Pulmonary artery endothelial cell (primary cell): ENCODE measurements at places on chromosomes 6 and 20. TPM values are rescaled to one million over a fixed set of nuclear protein-coding genes. Genes with fewer than 3 reads are reported as not detected.

The RBPJL gene
- total RNA-seq, result not detected in 2 replicates

The OR12D3 gene
- total RNA-seq, result not detected in 2 replicates

DNA sequence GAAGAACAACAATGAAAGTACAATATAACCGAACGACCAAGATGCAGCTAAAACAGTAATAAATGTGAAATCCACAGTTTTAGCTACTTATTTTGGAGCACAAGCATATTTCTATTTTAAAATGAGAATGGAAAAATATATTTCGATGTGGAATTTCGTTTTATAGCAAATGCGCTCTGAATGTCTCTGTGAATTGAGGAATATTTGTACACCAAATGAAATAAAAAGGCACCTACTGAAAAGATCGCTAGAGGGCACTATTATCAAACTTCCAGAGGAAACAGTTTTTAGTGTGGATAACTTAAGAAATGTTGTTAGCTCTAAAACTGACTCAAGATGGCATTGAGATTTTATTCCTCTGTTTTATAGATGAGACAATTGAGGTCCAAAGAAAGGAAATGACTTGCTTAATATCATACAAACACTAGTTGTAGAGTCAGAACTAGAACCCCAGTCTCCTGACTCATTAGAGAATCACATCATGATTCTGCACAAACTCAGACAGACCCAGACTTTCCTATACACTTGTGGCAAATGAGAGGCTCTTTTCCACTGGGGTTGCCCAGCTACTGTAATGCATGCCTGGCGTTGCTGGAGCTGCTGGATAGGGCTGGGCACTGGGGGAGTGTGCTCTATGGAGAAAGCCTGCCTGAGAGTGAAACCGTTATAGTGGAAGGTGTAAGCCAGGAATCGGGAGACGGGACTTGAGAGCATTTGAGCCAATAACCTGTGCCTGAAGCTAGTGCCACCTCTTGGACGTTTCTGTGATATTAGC is 51.9 kb downstream of the GCLC start:
- DNase-seq, result peak; percentile 10

DNA sequence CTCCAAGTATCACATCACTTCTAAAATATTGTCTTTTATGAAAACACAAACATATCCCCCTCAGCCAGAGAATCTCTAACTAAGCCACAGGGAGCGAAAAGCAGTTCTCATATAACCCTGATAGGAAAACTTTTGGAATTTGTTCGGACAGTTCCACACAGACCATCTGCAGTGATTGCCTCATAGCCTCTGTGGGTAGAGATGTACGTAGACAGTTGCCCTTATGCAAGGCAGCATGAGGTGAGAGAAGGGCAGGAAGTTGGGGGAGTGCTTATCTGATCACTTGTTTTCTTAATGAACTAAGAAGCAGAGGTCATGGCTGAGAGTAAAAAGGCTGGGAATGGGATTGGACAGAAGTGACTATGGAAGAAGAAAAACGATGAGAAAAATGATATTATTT is 39.6 kb downstream of the SLC23A2 start:
- DNase-seq, result no peak

The C2 gene
- not detected in 2 replicates for total RNA-seq

- DNase-seq, result no peak
Observed at GRCh38 chr20:32675223-32675975, 1.7 kb upstream of the C20orf203 start.

The SNAI1 gene
- 0.86 and 2.1 TPM in 2 replicates for total RNA-seq

DNA sequence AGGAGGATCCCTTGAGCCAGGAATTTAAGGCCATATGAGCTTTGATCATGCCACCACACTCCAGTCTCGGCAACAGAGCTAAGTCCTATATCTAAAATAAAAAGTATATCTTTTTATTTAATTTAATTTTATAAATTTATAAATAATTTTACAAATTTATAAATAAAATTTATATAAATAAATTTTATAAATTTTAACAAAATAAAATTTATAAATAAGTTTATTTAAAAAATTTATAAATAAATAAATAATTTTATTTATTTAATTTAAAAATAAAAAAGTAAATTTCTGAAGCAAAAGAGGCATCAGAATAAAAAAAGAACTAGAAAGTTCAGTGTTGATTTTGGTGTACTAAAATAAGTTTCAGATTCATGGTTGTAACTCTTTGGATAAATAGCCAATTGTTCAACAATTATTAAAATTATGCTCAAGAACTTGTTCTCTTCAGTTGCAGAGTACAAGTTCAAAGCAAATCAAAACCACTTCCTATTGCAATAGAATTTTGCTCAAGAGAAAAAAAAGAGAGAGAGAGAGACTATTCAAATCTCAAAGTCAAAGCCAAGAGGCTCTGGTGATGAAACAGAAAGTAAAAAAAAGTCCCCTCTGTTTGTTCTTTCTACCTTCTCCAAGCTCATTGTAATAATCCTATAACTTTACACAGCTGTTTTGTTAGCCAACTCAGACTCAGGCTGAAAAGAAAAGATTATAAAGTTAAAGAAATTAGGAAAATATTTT is 547.5 kb upstream of the ADGRB3 start:
- DNase-seq, result no peak

The TAGAP gene
- total RNA-seq, result not detected in 2 replicates

GRCh38 chr6:45591306-45591705 is 213.6 kb upstream of the SUPT3H start:
- DNase-seq, result no peak

- DNase-seq, result no peak
Observed at GRCh38 chr6:108163644-108164542, 1.9 kb upstream of the NR2E1 start.

GRCh38 chr6:129605967-129606366 is 104.0 kb downstream of the ARHGAP18 start:
- no peak for DNase-seq

DNA sequence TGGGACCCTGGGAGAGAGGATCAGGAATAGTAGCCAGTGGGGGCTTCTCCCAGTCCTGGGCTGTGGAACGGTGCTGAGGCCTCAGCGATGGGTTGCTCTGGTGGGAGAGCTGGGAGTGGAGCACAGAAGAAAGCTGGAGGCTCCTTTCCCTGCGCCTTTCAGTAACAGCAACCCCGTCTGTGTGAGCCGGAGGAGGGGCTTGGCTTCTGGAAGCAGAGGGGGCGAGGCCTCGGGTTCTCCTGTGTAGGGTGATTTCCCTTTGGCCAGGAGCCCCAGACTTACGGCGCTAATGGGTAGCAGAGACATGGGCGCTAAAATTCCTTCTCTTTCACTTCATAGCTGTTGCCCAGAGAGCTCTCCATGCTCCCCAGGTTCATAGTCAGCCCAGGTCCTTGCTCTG is 55.0 kb downstream of the DAAM2 start:
- no peak for DNase-seq

The IP6K3 gene
- not detected in 2 replicates for total RNA-seq
